Trophoblast cell (in vitro differentiated cells and primary cell): ENCODE measurements at places on chromosomes 5 and 9.

GRCh38 chr5:135030123-135030955, 3.7 kb downstream of the PITX1 start:
- H3K27ac ChIP-seq: no peak overlapping the region
- H3K27me3 ChIP-seq: peaks cover 88% of the 10 kb centered on the region
- no peak for DNase-seq
- H3K4me3 ChIP-seq: no peak overlapping the region

DNA sequence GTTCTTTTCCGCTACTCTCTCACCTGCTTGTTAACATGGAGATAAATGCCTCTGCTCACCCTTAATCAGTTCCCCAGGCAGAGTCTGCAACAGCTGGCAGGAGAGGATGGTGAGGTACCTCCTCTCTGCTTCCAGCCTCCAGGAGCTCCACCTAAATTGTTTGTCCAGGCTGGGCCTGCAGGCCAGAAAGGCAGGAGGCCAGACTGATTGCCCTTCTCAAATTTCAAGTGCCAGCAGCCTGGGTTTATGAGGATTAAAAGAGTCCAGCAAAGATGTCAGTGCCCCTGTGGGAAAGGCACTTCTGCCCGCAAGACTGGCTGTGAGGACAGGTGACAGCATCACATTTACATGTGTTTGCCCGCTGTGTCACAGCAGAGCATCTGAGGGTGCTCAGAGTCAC, 19.8 kb downstream of the CORO2A start:
- H3K4me1 ChIP-seq: peaks cover 37% of the 10 kb centered on the region
- no peaks in the 10 kb centered on the region for H3K27me3 ChIP-seq
- no peak overlapping the region for H3K27ac ChIP-seq
- H3K36me3 ChIP-seq: no peaks in the 10 kb centered on the region

DNA sequence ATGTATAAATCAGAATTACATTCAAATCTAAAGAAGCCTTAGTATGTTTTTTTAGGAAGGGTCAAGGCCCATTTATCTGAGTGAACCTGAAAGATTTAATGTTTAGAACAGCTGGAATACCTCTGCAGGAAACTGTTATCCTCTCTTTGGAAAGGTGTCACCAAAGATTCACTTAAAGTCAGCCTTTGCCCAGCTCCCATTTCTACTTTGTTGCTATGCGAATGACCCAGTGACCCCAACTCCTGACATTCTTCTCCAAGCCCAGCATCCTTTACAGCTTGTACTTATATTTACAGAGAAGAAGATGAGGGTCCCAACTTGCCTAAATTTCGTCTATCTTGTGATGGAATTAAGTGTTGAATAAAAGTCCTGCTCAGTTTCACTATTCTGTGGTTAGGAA, 1198.6 kb downstream of the CDH12 start:
- DNase-seq: no peak
- no peaks in the 10 kb centered on the region for H3K36me3 ChIP-seq
- H3K27ac ChIP-seq: no peak overlapping the region
- H3K4me3 ChIP-seq: no peak overlapping the region
- H3K27me3 ChIP-seq: no peaks in the 10 kb centered on the region

DNA sequence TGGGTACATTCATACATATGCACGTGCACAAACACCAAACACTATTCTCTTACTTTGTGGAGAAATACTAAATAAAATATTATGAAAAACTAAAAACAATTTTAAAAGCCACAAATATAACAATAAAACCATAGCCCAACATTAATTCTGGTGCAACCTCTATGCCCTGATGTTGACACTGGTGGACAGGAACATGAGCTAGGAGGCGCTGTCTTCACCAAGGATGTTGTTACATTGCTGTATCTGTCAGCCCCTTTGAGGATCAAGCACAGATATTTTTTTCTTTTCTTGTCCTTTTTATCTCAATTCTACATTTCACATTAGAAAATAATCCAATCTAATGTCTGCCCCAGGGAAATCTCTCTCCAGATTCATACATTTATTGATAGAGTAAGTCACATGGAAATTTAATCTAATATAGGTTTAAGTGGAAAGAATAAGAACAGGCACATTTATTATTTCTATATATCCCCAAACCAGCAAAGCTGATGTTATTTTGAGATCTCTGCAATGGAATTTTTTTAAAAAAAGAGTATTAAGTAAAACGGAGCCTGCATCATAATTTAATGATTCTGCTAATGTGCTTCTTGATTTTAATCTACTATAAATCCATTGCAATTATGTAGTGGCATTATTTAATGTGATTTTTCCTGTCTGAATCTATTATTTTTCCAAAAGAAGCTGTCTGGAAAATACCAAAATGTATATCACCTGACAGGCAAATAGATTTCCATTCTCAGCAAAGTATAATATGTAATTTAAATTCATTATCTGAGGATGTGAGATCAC, 716.5 kb downstream of the MTRR start:
- no peak for DNase-seq
- no peaks in the 10 kb centered on the region for H3K4me1 ChIP-seq
- H3K27ac ChIP-seq: no peak overlapping the region
- H3K36me3 ChIP-seq: no peaks in the 10 kb centered on the region
- no peak overlapping the region for H3K4me3 ChIP-seq

DNA sequence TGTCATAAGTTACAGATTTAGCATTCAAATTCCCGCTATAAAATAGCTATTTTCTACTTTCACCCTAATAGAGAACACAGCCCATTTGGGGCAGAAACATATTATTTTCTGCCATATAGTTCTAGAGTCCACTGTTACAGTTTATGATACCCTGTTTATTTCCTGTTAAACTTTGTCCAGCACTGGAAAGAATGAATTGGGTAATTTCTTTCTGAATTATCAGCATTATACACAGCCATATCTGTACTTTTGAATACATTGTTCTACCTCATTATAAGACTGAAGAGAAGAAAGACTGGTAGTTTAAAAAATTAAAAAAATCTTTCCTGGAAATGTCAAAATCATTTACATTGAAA, 332.1 kb downstream of the DIRAS2 start:
- no peak for DNase-seq
- no peak overlapping the region for H3K27ac ChIP-seq
- no peaks in the 10 kb centered on the region for H3K27me3 ChIP-seq
- no peak overlapping the region for H3K4me3 ChIP-seq

DNA sequence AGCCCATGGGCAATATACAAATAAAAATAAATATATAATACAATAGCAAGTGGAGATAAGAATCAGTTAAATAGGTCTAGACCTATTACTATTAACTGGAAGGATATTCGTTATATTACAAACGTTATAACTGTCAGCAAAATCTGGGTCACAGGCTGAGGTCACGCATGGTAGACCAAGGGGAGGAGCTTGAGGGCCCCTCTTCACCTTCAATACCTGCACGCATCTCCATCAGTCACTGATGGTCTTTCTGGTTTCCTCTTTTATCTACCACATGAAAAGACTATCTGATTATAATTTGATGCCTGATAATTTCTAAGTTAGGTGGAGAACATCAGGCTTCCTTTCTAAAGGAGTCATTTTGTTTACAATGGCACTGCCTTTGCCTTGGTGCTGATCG, 43.2 kb downstream of the MAT2B start:
- H3K4me1 ChIP-seq: no peaks in the 10 kb centered on the region
- DNase-seq: no peak
- H3K36me3 ChIP-seq: no peaks in the 10 kb centered on the region
- H3K27me3 ChIP-seq: no peaks in the 10 kb centered on the region

- no peaks in the 10 kb centered on the region for H3K36me3 ChIP-seq
- DNase-seq: no peak
- no peak overlapping the region for H3K27ac ChIP-seq
- no peak overlapping the region for H3K4me3 ChIP-seq
These were observed 56.8 kb downstream of the FEM1C start for GRCh38 chr5:115487756-115488155.

- H3K27ac ChIP-seq: no peak overlapping the region
- peak; percentile 3 for DNase-seq
- no peaks in the 10 kb centered on the region for H3K36me3 ChIP-seq
These were observed 48.8 kb downstream of the FANCC start for GRCh38 chr9:95268681-95269080.

DNA sequence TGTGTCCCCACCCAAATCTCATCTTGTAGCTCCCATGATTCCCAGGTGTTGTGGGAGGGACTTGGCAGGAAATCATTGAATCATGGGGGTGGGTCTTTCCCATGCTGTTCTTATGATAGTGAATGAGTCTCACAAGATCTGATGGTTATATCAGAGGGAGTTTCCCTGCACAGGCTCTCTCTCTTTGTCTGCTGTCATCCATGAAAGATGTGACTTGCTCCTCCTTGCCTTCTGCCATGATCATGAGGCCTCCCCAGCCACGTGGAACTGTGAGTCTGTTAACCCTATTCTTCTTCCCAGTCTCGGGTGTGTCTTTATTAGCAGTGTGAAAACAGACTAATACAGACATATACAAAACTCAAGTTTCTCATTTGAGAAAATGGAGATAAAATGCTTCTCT, 139.3 kb downstream of the FBXL7 start:
- H3K4me1 ChIP-seq: no peaks in the 10 kb centered on the region
- H3K36me3 ChIP-seq: no peaks in the 10 kb centered on the region
- no peak overlapping the region for H3K4me3 ChIP-seq
- no peaks in the 10 kb centered on the region for H3K27me3 ChIP-seq
- DNase-seq: no peak

DNA sequence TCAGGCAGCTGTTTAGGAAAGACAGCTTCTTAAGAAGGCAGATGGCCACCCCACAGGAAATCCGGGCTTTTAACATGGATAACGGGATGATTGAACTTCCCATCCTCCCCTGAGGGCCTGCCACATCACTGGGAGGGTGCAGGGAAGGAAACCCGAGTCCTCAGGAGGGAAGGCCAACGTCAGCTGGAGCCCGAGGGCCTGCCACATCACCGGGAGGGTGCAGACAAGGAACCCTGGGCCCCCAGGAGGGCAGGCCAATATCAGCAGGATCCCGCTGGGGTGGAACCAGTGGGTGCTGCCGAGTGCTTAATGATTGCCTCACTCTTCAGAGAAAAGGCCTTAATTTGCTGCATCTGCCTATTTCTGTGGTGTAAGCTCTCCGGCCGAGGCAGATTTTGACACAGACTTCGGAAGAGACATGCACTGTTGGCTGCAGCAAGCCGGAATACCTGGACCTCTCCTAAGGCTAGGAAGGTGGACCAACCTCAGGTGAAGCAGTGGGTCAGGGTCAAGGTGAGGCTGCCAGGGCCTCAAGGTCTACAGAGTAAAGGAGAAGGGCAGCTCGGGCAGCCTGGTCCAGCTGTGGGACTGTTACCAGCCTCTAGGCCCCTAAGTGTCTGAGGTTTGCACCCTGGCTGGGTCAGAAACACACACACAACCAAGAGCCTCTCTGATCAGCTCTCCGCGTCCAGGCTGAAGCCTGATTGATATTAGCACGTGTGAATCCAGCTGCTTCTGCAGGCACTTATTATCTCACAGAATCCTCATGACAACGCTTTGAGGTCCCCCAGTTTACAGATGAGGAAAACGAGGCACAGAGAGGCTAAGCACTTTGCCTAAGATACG, 14.8 kb upstream of the COL5A1 start:
- no peak overlapping the region for H3K27ac ChIP-seq
- no peaks in the 10 kb centered on the region for H3K27me3 ChIP-seq
- H3K36me3 ChIP-seq: no peaks in the 10 kb centered on the region
- no peak overlapping the region for H3K4me3 ChIP-seq
- H3K4me1 ChIP-seq: peaks cover 41% of the 10 kb centered on the region
- no peak for DNase-seq

GRCh38 chr9:93124793-93125192, 9.3 kb downstream of the NINJ1 start:
- no peak for DNase-seq
- peaks cover 25% of the 10 kb centered on the region for H3K36me3 ChIP-seq
- peaks cover 11% of the 10 kb centered on the region for H3K4me1 ChIP-seq
